ENCODE measurements at places on chromosomes 11 and 22.
A peak's percentile ranks its signal among the peaks of the same experiment; 100 is the strongest.

- no peak for DNase-seq
Observed at GRCh38 chr22:28933321-28933720, 49.9 kb downstream of the ZNRF3 start.

DNA sequence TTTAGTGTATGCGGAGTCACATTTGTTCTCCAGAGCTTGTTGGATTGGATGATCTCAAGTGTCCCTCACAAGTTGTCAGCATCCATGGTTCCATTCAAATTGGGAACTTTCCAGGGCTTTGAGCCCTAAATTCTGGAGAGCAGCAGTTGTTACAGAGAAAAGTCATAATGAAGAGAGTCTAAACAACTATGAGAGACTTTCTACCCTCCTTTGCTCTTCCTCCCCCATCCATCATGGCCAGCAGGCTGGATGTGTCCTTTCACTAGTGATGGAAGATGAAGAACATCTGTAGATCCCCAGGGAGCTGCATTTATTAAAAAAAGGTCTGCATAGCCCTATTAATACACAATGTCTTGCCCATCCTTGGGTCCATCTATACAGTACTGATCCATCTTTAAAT lies 129.6 kb upstream of the TIMP3 start:
- no peak for DNase-seq

DNA sequence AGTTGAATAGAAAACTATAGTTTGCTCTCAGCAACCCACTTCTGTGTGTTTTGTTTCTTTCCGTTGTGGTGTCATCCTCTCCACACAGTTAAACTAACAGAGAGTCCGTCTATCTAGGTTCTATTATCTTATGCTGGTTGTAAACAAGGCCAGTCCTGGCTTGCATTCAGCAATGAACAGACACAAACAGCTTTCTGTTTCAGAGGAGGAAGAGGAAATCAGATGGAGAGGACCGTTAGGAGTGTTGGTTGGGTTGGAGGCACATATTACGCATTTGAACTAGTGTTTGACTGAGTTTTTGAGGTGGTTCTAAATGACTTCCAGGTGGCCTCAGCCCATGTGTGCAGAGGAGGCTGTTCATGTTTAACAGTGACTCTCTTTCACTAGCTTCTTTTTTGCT lies 129.5 kb upstream of the SORL1-AS1 start:
- peak; percentile 44 for DNase-seq

GRCh38 chr11:123338997-123339752 lies 90.9 kb upstream of the GRAMD1B start:
- no peak for DNase-seq

DNA sequence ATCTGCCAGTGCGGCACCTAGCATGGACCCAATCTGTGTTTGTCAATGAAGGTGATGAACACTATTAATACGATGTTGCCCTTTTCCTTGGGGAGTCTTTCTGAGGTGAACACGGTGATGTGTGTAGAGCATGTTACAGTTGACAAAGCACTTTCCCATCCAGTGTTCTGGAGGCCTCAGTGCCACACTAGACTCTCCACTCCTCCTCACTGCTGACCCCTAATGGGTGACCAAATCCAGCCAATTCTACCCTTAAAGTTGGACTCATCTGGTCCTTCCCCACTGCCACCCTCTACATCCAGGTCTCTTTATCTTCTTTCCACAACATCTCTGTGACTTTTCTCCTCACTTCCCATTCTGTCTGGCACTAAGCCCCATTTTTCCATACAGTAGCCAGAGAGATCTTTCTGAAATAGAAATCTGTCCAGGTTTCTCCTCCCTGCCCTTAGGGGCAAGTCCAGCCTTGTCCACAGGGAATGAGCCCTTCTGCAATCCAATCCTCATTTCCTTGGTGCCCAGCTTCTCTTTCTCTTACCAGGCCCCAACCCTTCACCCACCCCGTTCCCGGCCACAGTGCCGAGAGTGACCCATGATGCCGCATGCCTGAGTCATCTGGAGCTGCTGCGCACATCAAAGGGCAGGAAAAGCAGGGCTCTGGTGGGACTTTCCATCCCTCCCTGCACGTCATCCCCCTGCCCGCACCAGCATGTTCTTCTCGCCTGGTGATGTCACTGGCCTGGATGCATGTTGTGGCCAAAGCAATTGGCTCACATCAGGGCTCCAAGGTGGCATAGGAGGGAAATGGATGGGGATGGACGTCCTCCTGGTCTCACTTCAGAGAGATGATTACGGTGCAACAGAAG lies 64.2 kb downstream of the RASSF10 start:
- DNase-seq = no peak

- DNase-seq = no peak
Observed at GRCh38 chr11:99376463-99376862, 355.7 kb downstream of the CNTN5 start.

DNA sequence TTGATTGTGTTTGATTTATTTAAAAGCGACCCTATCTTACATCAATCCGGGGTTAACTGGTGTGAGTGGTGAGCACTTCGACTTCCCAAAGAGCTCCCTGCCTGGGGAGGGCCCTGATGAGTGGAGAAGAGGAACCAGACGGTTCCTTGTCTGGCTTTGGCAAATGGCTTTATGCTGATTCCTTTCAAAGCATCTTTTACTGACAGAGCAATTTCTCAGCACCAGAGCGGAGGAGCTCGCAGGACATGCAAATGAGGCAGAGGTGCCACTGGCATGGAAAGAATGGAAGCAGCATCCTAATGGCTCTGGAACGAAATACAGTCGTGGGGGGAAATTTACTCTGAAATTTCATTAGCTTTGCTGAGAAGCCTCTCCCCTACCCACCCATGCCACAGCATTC lies 410.9 kb upstream of the B3GAT1 start:
- no peak for DNase-seq

GRCh38 chr22:44422746-44423380 lies 75.2 kb downstream of the RTL6 start:
- DNase-seq = peak; percentile 78

GRCh38 chr22:45069925-45070324 lies 60.1 kb upstream of the PHF21B start:
- DNase-seq = no peak

GRCh38 chr11:35311331-35311730 lies 108.0 kb downstream of the SLC1A2 start:
- no peak for DNase-seq

DNA sequence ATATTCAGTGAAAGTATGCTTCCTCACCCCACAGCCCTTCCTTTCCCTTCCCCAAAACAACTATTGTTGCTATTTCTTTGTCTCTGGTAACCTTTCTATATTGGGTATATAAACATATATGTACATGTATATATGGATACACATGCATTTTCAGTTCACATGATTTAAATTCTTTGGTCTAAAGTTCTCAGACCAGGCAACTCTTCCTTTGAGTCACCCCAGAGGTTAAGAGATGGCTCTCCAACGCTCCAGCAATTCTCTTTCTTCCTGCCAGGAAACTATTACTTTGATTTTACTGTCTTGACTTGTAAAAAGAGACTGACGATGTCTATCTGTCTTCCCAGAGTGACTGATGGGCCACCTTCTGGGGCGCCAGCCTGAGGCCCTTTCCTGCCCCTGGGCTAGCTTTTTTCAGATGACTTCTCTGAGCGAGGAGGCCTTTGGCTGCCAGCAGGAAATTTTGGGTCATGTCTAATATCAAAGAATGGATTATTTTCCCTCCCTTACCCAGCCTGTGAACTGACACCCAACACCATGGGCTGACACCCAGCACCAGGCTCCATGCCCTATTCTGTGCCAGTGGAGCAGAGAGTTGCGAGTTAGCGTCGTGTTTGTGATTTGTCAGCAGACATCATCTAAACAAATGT lies 14.4 kb upstream of the ST3GAL4 start:
- no peak for DNase-seq

- DNase-seq = no peak
Observed at GRCh38 chr11:94201004-94201465, 72.4 kb downstream of the PANX1 start.

GRCh38 chr11:36095716-36096115 lies 151.9 kb downstream of the LDLRAD3 start:
- no peak for DNase-seq

- no peak for DNase-seq
Observed at GRCh38 chr11:6556139-6556949, 47.1 kb downstream of the RRP8 start.

- DNase-seq = no peak
Observed at GRCh38 chr22:45564349-45565030, 61.8 kb downstream of the FBLN1 start.

DNA sequence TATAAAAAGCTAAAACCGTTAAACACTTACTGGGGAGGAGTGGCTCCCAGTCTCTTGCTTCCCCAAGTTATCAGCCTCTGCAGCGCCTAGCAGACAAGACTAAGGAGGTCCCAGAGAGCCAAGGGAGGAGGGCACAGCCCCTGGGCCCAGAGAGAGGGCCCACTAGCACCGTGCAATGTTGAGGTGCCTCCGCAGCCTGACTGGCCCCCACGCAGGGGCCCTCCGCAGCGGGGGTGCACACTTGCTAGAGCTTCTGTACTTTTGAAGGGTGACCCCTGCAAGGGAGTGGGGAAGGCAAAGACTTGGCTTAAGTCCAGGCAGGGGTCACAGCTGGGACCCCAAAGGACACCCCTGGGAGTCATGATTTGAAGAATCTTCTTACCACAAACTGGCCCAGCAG lies 98.0 kb downstream of the ADAMTS15 start:
- DNase-seq = no peak

- DNase-seq = no peak
Observed at GRCh38 chr11:64864135-64864472, 14.3 kb downstream of the EHD1 start.

- peak; percentile 37 for DNase-seq
Observed at GRCh38 chr11:102287964-102288724, 29.1 kb upstream of the BIRC3 start.

GRCh38 chr11:77087723-77088225 lies 14.9 kb upstream of the OMP start:
- no peak for DNase-seq

DNA sequence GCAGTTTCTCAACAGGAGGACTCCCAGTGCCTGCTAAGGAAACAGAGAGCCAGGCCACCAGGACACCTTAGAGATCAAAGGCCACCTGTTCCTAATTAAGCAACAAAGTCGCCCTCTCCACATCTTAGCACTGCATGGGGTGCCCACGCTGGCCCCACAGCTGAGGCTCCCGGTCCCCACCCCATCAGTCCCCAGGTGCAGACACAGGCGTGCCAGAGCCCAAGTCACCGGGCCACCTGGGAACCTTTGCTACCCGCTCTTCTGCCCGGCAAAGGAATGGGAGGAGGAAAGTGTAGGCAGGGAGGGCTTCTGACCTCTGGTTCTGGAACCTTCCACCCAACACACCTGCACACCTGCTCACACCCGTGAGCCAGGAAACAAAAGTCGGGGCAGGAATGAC lies 85.5 kb upstream of the PRR5 start:
- DNase-seq = no peak

GRCh38 chr11:75476739-75477613 lies 44.0 kb upstream of the KLHL35 start:
- DNase-seq = peak; percentile 71

- DNase-seq = no peak
Observed at GRCh38 chr22:36470994-36471331, 10.5 kb downstream of the TXN2 start.

DNA sequence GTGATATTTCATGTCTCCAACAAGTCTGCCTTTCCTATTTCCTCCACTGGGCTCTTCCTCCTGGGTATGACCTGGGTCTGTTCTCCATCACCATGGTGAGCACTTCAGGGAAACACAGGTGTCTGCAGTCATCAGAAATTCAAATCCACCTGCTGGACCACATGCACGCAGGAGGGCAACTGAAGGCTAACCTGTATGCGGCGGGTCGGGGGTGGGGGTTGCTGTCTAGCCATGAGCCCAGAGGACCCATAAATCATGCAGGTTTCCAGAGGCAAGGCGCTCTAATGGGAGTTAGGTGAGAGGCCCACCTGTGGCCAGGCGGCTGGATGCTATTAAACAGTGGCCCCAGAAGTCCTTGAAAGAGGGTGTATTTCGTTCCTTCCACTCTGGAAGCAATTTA lies 11.1 kb upstream of the PAMR1 start:
- DNase-seq = peak; percentile 58

DNA sequence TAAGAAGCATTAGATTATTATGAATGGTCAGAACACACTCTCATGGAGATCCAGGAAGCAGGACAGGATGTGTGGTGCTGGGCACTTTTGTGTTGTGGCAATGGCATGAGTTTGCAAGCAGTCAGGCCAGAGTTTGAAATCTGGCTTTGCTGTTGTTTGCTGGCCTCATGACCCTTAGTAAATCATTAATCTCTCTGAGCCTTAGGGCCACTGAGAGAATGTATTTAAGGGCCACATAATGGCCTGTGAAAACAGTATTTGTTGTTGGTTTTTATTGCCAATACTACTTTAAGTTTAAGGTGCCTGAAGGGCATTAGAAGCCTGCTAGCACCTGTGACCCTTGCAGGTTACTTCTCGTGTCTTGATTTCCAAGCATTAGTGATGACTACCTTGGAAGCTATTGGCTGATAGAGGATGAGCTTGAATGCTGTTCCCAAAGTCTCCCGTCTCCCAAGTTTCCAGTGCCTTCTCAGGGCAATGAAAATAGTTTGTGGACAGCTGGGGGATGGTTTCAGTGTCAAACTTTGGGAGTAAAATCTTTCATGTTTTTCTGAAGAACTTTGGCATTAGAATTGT lies 24.6 kb downstream of the STIM1 start:
- DNase-seq = no peak

DNA sequence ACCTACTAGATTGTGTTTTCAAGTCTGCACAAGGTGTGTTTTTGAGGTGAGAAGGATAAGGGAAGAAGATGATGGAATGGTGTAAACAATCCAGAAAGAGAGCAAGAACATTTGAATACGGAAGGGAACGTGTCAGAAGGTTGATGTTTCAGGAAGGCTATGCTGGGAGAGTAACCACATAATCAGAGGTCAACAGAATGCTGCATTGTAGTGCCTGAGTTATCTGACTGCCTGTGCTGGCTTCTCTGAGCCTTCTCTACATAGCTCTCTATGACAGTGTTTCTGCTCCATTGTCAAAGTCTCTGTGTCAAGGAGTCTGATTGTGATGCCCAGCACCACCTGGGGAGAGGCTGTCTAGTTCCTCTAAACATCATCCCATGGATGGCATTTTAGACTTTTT lies 74.1 kb downstream of the CYB5R2 start:
- no peak for DNase-seq

DNA sequence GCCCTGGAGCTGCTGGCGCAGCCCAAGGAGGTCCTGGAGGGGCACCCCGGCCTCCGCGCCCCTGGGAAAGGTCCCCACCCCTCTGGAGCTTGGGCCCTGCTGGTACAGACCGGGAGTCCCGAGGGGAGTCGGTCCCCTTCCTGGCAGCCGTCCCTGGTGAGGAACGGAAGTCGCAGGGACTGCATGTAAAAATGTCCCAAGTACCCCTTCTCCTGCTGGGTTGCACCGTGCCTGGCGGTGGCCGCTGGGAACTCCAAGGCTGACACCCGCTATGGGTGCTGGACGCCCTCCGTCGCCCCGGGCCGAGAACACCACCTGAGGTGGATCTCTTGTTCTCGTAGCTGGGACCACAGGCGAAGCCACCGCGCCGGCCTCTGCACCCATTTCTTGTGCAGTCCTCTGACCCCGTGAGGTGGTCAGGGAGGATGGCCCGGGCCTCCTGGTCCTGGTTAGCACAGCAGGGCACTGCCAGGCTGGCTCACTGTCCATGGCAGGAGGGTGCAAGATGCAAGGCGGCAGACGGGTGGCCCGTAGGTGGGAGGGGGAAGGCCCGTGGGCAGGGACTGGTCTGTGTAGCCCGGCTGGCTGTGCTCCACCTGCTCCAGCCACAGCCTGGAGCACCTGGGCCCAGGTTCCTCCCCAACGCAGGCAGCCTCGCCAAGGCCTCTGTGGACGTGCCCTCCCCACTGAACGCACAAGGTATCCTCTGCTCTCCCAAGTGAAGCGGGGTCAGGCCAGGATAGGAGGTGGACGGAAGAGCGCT lies 165.2 kb downstream of the IGLL1 start:
- no peak for DNase-seq
